Activated CD8-positive, alpha-beta memory T cell treated with anti-CD3 and anti-CD28 coated beads for 1 hour (primary cell): ENCODE measurements at places on chromosomes 3 and 15.

DNA sequence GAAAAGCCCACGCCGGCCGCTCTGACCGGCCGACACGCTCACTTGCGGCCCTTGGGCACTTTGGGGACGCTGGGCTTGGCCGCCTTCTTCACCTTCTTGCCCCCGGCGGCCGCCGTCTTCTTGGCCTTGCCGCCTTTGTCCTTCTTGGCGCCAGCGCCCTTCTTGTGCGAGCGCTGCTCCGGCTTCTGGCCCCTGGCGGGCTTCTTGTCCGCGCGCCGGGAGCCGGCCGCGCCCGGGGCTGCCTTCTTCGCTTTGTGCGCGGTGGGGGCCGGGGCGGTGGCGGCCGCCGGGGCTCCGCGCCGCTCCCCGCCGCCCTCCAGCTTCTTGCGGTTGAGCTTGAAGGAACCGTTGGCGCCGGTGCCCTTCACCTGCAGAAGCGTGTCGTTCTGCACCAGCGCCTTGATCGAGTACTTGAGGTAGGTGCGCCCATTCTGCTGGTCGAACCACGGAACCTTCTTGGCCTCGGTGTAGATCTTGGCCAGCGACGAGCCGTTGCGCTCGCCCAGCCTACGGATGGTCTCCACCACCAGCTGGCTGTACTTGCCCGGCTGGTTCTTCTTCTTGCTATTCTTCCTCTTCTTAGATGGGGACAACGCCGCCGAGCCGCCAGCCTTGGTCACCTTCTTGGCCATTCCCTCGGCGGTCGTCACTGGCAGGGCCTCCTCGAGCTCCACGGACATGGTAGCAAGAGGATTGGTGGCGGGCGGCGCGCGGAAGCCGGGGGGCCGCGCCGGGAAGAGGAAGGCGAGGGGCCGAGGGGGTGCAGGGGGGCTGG, 36.7 kb downstream of the HMCES start:
- DNase-seq = no peak

- no peak for DNase-seq
Observed at GRCh38 chr3:61979638-61980037, 393.7 kb downstream of the FEZF2 start.

DNA sequence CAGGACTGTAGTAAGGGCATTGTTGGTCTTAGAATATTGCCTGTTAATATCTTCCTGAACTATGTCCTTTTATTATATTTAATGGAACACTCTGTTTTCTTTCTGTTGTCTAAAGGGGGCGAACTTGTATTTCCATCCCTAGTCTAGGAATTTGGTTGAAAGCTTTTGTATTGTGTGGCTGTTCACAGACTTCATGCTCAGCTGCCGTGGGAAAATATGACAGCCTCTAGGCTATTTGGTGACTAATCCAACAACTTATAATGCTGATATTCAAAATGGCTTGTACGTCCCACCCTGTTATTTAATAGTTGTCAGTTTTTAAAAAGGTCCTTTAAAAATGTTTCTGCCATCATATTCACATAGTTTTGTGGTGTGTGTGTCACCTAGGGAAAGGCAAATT, 202.6 kb downstream of the KLHL25 start:
- DNase-seq = no peak

- no peak for DNase-seq
Observed at GRCh38 chr3:107612664-107613084, 89.9 kb downstream of the BBX start.

DNA sequence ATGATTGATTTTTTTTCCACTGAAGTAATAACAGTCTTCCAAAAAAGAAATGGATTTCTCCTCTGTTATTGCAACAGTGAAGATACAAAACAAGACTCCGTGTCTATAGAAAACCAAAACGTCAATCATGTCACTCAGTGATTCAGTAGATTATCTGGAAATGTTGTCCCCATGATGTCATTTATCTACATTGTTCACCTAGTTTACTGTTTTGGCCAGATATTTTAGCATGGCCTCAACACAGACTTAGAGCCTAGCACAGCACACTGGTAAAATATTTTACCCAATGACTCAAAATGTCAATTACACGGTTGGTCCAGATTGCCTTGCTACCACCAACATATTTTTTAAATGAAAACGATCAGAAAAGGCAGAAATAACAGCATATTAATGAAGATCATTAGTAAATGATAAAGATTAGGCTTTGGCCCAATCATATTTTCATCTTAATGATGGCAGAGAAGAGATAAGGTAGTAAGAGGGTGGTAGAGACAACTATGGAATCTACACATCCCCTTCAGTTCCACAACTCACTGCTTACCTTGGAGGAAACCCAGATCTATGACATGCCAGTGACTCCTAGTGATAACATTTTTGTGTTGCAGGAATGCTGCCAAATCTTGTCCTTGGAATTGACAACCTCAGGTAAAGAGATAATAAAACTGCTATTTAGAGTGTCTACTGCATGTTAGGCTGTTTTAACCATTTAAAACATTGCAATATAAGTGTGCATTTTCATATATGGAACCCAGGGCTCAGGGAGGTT, 347.7 kb upstream of the ARPP21 start:
- DNase-seq = no peak

DNA sequence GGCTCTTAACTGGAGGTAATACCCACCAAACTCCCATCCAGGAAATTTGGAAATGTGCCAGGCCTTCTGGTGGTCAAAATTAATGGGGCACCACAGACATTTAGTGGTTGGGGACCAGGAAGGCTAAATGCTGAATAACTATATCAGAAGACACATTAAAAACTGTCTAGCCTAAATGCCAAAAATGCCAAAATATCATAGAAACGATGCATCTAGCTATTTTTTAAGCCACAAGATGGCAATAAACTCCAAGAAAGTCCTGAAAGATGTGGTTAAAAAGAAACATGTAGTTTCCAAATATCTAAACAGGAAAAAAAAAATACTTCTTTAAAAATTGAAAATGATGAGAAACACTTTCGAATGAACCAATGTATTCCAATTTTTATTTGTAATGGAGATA, 19.9 kb downstream of the CCDC14 start:
- DNase-seq = no peak

- no peak for DNase-seq
Observed at GRCh38 chr3:61861410-61861809, 300.0 kb downstream of the PTPRG start.

DNA sequence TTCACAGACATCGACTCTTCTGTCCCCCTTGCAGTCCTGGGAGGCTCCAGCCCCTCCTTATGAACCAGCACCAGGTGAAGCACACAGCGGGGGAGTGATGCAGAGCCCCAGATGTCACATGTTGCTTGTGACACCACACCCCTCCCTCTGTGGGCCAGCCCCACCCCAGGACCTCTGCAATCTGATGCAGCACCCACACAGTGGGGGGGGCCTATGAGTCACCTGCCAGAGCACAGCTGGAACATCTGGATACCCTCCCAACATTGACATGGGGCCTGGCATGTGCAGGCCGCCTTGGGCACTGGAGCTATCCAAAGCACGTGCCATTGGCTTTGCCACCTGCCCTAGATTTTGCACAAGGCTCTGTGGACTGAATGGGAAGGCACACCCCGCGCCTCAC, 70.5 kb downstream of the FEM1B start:
- no peak for DNase-seq

DNA sequence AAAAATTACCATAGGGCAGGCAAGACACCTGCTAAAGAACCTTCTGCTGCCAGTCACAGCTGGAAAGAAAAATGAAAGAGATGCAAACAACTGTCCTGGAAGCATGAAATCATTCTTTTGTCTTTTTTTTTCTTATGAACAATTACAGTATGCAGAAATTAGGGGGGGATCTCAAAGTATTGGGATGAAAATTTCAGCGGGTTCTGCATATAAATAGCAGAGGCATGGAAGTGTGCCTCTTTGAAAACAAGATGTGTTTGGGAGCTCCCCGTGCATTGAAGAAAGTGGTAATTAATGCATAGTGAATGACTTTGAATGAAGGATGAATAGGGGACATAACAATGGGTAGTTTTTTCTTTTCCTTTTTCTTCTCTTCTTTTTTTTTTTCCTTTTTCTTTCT, 431.2 kb downstream of the SOX2 start:
- no peak for DNase-seq

DNA sequence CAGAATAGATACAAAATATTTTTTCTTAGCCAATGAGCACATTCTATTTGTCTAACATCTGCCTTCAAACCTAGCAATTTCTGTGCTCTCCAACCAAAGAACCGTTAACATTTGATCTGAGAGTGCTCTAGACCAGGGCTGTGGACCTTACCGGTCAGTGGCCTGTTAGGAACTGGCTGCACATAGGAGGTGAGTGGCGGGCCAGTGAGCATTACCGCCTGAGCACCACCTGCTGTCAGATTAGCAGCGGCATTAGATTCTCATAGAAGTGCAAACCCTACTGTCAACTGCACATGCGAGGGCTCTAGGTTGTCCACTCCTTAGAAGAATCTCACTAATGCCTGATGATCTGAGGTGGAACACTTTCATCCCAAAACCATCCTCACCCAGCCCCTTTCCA, 131.7 kb downstream of the CADM2 start:
- no peak for DNase-seq

GRCh38 chr15:52232327-52232726, 41.1 kb upstream of the GNB5 start:
- no peak for DNase-seq

- no peak for DNase-seq
Observed at GRCh38 chr3:132753946-132754345, 31.7 kb upstream of the NPHP3 start.

GRCh38 chr3:135412475-135412874, 553.1 kb upstream of the PPP2R3A start:
- DNase-seq = no peak
